Hepatocyte (in vitro differentiated cells): ENCODE measurements at places on chromosomes 12 and 14.

GRCh38 chr12:25186038-25186787 lies 8.7 kb downstream of the DNAI7 start:
- no peak for DNase-seq

DNA sequence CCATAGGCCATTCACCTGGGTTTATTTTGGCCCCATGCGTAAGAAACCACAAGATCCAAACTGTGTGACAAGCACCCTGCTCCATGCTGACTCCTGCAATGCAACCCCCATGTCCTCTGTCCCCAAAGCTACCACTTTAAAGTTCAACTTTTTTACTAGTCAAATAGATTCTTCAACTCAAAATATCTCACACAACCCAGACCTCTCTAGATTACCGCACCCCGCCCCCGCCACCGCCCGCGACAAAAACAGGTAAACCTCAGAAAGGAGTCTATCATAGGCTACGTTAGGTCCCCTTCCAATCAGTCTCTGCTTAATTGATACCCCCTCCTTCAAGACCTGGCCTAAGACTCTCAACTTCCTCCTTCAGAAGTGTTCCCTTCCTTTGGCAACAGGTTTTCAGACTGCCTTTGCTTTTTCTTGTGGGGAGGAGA lies 2.2 kb downstream of the ZFP36L1 start:
- no peak for DNase-seq

- peak; percentile 64 for DNase-seq
Observed at GRCh38 chr14:57502586-57503254, 9.1 kb upstream of the CCDC198 start.

DNA sequence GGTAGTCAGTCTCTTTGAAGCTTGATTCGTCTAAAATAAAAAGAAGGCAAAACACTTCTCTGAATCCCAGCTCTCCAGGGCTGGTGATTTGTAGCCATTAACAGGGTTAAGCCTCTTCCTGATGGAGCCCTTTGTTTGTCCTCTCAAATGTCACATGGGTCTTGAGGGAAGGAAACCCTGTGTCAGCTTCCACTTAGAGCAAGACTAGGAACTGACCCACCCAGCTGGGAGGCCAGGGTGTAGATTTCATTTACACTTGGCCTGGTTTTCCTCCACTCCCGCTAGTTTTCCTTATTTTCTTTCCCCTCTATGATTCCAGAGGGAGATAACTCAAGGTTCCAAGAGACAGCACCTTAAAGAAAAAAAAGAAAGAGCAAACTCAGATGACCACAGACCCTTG lies 230.5 kb upstream of the EGLN3 start:
- DNase-seq = no peak
